ENCODE measurements at places on chromosomes 1 and 21. TPM values are rescaled to one million over a fixed set of nuclear protein-coding genes. Genes with fewer than 3 reads are reported as not detected.

CBR3 gene
- total RNA-seq, result 3.1 TPM

TIE1 gene
- total RNA-seq, result not detected

APOBEC4 gene
- total RNA-seq, result not detected

DNA sequence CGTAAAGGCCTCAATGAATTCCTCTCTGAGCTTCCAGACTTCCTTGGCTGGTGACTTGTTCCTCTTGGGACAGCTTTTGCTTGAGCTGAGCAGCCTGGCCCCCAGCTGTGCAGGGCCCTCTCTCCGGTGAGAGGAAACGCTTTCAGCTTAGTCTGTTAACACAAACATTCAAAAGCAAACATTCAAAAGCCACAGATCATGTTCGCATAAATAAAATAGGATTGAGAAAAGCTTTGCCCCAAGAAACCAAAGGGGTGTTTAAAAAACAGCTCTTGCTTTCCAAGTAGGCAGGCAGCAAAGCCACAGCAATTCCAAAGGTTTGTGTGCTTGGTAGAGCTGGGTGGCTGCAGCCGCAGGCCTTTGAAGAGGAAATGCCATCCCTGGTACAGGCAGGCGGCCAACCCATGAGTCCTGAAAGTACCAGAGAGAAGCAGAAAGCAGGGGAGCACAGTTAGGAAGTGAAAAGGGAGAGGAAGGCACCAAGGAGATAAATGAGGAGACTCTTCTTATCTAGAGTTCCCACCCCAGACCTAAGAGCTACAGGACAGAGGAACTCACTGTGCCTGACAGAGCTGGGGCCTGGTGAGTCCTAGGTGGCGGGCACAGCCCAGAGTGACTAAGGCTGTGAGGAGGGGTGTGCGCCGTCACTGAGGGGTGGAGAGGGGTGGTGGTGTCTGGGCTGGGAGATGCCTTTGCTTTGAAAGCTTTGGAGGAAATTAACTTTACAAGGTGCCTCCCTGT lies 48.4 kb downstream of the CCN1 start:
- peak overlapping the region; percentile 27 for H3K4me3 ChIP-seq
- no peaks in the 10 kb centered on the region for H3K27me3 ChIP-seq
- H3K36me3 ChIP-seq, result peaks cover 10% of the 10 kb centered on the region
- DNase-seq, result peak; percentile 63
- peaks cover 19% of the 10 kb centered on the region for H3K4me1 ChIP-seq

DNA sequence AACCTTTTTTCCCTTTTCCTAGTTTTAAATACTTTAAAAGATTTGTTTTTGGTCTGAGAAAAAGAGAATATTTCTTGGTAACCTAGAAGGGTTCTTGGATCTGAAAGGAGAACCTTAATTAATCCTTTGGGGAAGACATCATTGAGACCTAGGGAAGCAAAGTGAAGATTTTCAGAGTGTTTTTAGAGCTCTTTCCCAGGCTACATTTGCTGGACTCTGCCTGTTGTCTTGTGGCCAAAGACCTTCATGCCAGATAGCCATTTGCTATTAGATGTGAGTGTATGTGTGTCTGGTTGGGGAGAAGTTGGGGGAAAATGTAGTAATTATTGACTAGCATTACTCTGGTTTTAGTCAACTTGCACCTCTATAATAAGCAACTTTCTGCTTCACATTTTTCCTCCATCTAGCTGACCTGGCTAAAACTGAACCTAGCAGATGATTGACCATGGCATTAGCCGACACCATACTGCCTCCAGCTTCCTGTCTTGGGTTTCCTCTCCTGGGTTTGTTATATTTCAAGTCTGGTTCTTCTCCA lies 239.1 kb downstream of the USP25 start:
- DNase-seq, result no peak
- H3K4me3 ChIP-seq, result no peak overlapping the region
- no peaks in the 10 kb centered on the region for H3K4me1 ChIP-seq
- H3K27ac ChIP-seq, result no peak overlapping the region
- H3K27me3 ChIP-seq, result no peaks in the 10 kb centered on the region

DNA sequence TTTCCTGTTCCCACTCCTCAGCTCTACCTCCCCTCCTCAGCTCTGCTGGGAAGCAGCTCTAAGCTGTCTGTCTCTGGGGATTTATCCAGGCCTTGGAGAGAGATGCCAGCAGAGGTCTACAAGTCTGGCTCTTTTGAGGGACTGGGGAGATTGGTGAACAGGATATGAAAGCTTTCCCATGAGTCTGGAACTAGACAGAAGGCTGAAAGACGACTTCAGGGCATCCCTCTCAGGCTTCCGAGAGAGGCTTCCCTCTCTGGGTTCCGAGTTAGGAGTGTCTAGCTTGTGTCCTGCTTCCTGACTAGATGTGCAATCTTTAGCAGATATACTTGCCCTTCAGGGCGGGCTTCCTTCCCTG lies 733 bp downstream of the TMEM35B start:
- H3K36me3 ChIP-seq, result peaks cover 31% of the 10 kb centered on the region
- H3K27me3 ChIP-seq, result no peaks in the 10 kb centered on the region
- peak overlapping the region; percentile 86 for H3K4me3 ChIP-seq
- H3K4me1 ChIP-seq, result peaks cover 8% of the 10 kb centered on the region
- no peak for DNase-seq

DNA sequence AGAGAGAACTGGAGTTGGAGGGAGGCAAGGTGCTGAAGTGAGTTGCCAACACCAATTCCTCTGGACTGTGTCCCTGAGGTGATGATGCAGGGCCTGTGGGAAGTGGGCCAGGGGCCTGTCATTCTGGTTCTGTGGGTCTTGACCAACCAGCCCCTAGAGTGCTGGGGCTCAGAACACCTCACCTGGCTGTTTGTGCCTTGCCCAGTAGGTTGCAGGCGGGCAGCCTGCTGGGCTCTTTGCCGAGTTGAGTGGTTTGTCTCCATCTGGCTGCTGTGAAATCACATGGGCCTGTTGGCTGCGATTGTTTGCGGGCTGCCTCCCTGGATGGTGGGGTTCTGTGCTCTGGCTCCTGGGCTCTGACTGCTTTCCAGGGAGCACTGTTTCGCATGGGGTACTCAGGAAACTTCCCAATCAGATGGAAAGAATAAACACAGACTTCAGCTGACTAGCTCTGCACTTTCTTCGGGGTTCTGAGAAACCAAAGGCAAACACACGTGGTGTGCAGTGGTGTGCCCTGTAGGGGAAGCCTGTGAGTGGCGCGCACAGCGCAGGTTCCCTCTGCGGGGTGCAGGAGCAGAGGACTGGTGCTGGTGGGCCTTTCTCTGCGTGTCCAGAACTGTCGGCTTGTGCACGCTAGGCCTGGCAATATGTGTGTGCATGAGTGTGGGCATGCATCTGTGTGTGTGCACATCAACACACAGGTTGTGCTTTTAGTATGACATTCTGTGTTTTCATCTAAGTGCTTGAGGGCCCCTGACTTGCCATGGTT lies 95.1 kb downstream of the RHOU start:
- H3K36me3 ChIP-seq, result peaks cover 9% of the 10 kb centered on the region
- no peaks in the 10 kb centered on the region for H3K27me3 ChIP-seq
- DNase-seq, result peak; percentile 58
- H3K27ac ChIP-seq, result peak overlapping the region; percentile 57
- peaks cover 62% of the 10 kb centered on the region for H3K4me1 ChIP-seq
- no peak overlapping the region for H3K4me3 ChIP-seq

DNA sequence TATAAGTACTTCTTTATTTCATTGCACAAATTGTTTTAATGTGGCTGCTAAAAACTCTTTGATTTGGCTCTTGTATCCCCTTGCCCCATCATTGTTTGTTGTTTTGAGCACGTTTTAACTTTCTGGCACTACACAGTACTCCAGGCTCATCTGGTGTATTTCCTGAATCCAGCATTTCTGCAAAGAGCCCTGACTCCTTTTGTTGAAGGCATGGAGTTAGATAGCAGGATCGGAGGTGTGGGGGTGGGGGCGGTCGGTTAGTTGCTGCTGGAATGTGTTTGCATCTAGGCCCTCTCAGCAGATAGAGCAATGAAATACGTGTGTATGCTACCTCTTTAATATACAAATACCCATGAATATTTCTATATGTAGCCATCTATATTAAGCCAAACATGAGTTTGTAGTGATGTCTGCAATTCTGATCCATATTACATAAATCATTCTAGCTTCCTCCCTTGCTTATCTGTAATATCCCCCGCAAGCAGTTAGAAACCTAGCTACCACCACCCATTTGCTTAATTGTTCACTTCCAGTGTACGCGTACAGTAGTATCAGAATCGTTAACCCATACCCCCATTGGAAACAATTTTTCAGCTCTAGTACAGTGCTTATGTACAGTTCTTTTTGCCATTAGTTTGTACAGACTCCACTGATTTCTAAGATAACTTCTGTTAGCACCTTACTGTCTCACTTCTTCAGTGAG lies 106.0 kb downstream of the NOS1AP start:
- H3K36me3 ChIP-seq, result no peaks in the 10 kb centered on the region
- H3K4me1 ChIP-seq, result peaks cover 14% of the 10 kb centered on the region
- DNase-seq, result no peak
- H3K27me3 ChIP-seq, result no peaks in the 10 kb centered on the region
- H3K27ac ChIP-seq, result no peak overlapping the region
- no peak overlapping the region for H3K4me3 ChIP-seq

DNA sequence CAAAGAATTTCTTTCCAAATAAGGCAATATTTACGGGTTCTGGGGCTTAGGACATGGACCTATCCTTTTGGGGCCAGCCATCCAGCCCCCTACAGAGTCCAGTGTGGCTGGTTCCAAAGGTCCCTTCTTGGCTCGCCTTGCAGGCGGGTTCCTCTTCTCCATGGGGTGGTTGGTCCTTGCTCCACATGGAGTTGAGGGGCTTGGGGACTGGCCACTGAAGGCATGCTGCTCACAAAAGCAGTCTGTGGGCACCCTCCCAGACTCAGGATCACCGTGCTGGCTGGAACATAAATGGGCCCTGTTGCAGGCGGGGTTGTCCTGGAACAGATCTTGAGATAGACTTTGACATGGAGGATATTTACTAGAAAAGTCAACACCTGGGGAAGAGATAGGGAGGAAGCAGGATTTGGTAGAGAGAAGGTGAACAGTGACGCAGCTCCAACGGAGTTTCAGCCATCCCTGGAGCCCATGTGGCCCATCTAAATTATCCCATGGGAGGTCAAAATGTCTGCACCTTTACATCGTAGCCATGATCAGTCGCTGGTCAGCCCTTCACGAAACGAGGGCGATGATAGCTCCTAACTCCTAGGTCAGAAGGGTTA lies 39.1 kb upstream of the LRP8 start:
- no peaks in the 10 kb centered on the region for H3K4me1 ChIP-seq
- H3K27me3 ChIP-seq, result peaks cover 58% of the 10 kb centered on the region
- DNase-seq, result no peak
- H3K36me3 ChIP-seq, result no peaks in the 10 kb centered on the region
- no peak overlapping the region for H3K27ac ChIP-seq

- peaks cover 6% of the 10 kb centered on the region for H3K27me3 ChIP-seq
- H3K36me3 ChIP-seq, result no peaks in the 10 kb centered on the region
- H3K4me3 ChIP-seq, result no peak overlapping the region
- no peak overlapping the region for H3K27ac ChIP-seq
Measured at GRCh38 chr1:158732524-158732923, 12.0 kb upstream of the OR6K3 start.

- H3K4me1 ChIP-seq, result peaks cover 10% of the 10 kb centered on the region
- H3K36me3 ChIP-seq, result no peaks in the 10 kb centered on the region
- H3K27me3 ChIP-seq, result no peaks in the 10 kb centered on the region
- no peak overlapping the region for H3K27ac ChIP-seq
Measured at GRCh38 chr1:98314601-98315000, 346.9 kb upstream of the SNX7 start.

DNA sequence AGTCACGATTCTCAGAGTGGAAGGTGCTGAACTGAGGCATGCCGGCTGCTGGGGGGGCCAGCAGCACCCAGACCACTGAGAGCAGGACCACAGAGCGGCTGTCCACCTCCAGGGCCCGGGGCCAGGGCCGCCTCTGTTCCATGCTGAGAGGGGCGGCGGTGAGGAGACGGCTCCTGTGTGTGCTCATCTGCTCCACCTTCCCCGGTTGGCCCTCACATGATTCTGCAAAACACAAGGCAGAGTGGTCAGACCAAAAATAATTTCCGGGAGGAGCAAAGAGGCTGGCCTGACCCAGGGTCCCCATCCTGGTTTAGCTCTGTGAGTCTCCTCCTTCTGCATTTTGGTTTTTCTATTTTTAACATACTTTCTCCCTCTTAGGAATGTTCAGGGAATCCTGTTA lies 26.4 kb downstream of the PLXNA2 start:
- no peaks in the 10 kb centered on the region for H3K27me3 ChIP-seq
- no peak overlapping the region for H3K4me3 ChIP-seq
- no peak overlapping the region for H3K27ac ChIP-seq
- H3K4me1 ChIP-seq, result peaks cover 34% of the 10 kb centered on the region
- DNase-seq, result no peak
- H3K36me3 ChIP-seq, result no peaks in the 10 kb centered on the region

- H3K36me3 ChIP-seq, result no peaks in the 10 kb centered on the region
- H3K4me3 ChIP-seq, result no peak overlapping the region
- no peak overlapping the region for H3K27ac ChIP-seq
- DNase-seq, result no peak
Measured at GRCh38 chr1:115229016-115229415, 109.0 kb downstream of the NGF start.

- H3K27ac ChIP-seq, result no peak overlapping the region
- no peak overlapping the region for H3K4me3 ChIP-seq
- DNase-seq, result no peak
Measured at GRCh38 chr1:94303005-94303404, 65.6 kb upstream of the ARHGAP29 start.

DNA sequence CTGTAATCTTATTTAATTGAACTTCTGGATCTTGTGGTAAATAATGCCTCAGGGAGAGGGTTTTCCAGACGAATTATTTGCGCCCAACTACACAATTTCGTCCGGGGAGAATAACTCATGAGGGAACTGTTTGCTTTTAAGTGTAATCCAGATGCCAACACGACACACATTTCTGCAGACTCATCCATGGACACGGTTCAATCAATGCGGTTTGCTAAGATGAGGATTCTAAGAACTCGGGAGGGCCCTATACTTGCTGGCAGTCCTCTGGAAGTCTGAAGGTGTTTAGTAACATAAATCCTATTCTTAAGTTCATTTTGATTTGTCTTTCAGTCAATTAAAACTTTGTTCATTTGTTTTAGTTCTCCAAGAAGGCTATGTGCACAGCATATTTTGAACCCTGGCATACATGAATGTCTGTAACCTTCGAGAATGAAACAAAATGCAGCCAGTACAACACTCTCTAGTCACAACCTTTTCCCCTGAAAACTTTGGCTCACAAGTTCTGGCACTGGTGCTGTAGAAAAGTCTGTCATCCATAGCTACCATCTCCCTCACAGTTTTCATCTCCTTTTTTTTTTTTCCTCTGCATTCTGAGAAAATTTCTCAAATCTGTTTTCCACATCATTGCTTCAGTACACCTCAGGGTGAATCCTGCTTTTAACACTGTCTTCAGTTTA lies 38.8 kb downstream of the DIPK1A start:
- no peaks in the 10 kb centered on the region for H3K4me1 ChIP-seq
- no peak overlapping the region for H3K27ac ChIP-seq
- no peaks in the 10 kb centered on the region for H3K36me3 ChIP-seq
- no peak overlapping the region for H3K4me3 ChIP-seq
- H3K27me3 ChIP-seq, result no peaks in the 10 kb centered on the region

DNA sequence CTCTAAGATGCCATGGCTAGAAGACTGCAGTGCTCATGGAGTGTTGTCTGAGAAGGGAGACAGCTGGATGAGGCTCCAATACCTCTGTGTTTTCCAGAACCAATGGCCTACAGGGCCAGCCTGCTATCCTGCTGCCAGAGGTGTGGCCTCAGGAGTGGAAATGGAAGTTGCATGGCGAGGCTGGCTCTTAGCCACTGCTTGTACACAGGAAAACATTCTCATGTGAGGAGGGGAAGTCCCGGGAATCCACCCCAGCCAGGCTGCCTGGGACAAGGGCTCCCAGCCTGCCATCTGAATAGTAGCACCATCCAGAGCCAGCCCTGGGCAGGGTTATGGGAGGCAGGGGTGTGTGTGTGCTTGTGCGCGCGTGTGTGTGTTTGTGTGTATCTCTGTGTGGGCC lies 56.5 kb downstream of the SDC3 start:
- DNase-seq, result peak; percentile 46
- peaks cover 12% of the 10 kb centered on the region for H3K36me3 ChIP-seq
- H3K27me3 ChIP-seq, result peaks cover 23% of the 10 kb centered on the region
- no peak overlapping the region for H3K4me3 ChIP-seq
- no peak overlapping the region for H3K27ac ChIP-seq

All from Calu3 (cell line).